ENCODE measurements at places on chromosomes 6 and 20.

DNA sequence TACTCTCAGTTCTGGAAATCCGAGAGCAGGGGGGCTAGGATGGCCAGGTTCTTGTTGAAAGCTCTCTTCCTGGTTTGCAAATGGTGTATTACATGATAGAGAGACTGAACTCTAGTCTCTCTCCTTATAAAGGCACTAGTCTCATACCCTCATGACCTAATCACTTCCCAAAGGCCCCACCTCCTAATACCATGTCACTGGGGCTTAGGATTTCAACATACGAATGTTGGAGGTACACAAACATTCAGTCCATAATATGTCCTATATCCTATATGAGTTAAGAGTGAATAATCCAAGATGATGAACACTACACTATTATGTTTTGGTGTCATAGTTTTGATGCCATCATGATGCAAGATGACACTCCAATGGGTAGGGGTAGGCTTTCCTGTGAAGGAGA, 20.0 kb upstream of the TXLNB start:
- no peak for DNase-seq

DNA sequence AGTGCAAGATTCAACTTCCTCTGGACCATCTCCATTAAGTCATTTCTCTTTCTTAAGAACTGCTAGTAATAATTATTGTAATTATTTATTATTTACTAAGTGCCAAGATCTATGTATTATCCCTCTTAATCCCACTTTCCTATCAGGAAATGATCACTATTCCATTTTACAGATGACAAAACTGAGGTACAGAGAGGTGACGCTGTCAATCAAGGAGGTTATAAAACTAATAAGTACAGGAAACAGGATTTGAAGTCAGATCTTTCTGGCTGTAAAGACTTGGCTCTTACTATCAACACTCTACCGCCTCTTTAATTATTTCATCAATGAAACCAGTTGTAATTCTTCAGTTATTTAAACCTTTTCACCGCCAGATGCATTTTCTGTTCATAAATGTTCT, 37.4 kb downstream of the BLOC1S5 start:
- no peak for DNase-seq

GRCh38 chr6:105645156-105645555, 242.3 kb upstream of the PREP start:
- no peak for DNase-seq

GRCh38 chr6:30006170-30007131, 54.6 kb upstream of the POLR1H start:
- DNase-seq, result no peak

DNA sequence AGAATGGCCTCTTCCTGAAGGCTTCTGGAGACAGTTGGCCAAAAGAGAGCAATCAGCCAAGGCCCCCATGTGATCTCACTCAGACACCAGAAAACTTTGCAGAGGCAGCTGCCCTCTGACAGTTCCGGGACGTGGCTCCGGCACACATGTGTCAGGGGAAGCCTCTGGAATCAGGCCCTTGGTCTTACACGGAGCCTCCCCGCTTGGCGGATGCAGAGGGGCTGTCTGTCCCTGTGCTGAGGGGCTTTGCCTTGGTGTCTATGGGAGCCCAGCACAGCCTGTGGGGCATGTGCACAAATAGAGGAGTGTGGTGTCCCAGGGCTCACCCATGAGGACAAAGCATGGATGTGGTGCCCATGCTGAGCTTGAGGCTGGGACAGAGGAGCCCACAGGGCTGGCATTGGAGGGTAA, 13.8 kb downstream of the SIGLEC1 start:
- no peak for DNase-seq

GRCh38 chr20:15895560-15896084, 677.6 kb downstream of the KIF16B start:
- no peak for DNase-seq

GRCh38 chr20:53175135-53175780, 203.1 kb downstream of the TSHZ2 start:
- no peak for DNase-seq

GRCh38 chr6:13538084-13538483, 36.3 kb upstream of the SIRT5 start:
- no peak for DNase-seq

GRCh38 chr6:82348130-82348529, 15.5 kb upstream of the TPBG start:
- DNase-seq, result no peak

DNA sequence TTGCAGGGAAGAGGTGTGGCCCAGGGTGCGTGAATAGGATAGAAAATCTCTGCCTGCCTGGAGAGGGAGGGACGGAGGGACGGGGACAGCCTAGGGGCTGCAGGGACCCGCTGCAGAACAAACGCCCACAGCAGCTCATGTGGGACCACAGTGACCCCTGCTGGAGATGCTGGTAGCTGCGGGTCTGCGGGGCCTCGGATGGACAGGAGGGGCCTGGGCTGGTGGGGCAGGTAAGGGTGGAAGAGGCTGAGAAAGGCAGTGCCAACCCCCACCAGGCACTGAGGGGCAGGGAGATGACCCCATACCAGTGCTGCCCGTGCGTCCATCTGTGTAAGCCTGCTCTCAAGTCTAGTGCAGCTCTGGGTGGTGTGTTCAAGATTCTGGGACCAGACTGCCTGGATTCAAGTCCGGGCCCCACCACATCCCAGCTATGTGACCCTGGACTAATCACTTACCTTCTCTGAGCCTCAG, 39.4 kb downstream of the KIAA1755 start:
- peak; percentile 51 for DNase-seq

- no peak for DNase-seq
These were observed 1066.5 kb upstream of the MANEA start for GRCh38 chr6:94510877-94511276.

DNA sequence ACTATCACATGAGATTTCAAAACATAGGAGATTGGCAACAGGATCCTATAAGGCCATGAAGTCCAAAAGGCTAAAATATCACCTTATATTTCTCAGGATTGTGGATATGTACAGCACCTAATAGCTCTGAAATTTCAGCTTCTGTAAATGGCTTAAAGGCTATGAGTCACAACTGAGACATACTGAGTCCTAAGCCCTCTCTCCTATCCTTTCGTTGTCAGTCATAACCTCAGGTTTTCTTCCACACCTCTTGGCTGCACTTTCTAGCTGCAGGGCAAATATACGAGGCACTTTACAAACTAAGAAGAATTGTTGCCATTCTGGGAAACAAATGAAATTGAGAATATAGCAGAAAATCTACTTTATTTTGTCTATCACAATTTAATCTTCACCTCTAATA, 969.9 kb upstream of the EPHA7 start:
- DNase-seq, result no peak

DNA sequence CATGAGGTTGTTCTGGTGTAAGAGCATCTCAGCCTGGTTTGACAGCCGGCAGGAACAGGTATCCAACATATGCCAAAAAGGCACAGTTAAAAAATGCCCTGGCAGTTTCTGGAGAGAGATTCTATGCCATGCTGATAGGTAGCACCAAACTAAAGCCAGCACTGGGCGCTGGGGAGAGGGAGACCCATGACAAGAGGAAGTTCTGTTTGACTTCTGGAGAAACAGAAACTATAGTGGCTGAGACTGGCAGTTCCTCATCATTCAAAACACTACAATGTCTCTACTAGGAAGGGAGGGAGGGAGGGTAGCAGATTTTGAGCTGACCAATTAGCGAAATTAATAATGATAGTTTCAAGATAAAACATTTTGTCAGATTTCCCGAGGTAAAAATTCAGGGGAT, 174.1 kb downstream of the ADAT2 start:
- no peak for DNase-seq

- DNase-seq, result no peak
These were observed 151.7 kb downstream of the DST start for GRCh38 chr6:56490993-56491392.

DNA sequence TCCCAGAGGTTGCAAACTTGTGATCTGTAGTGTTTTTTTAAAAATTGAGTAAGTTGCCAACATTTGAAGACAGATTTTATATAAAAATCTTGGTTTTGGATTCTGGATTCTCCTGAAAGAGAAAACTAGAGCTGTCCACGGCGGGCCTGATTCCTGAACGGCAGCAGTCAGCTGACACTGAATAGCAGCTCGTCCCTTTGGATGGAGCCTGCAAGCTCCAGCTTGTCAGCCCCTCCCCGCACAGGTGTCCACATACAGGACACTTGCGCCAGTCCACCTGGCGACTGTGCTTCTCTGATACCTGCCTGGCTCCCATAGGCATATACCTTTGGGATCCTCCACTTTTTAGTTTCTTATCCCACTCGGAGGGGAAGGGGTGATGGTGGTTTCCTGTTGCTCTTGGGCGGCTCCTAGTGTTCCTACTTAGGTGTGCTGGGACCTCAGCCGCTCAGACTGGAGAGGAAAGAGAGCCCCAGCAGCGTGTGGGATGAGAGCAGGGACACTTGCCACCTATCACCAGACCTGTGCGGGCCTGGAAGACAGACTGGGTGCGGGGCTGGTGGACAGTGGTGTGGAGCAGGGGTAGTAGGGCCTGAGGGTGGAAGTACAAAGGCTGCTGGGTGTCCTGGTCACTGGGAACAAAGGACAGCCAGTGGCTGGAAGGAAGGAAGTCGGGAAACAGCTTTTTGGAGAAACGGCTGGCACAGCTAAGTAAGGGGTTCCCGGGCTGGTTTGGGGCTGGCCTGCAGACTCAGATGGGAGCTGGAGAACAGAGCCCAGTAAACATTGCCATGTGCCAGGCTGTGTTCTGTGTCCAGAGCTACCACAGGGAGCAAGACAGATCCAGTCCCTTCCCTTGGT, 18.3 kb downstream of the GHRH start:
- DNase-seq, result no peak

- no peak for DNase-seq
These were observed 11.3 kb downstream of the ZHX3 start for GRCh38 chr20:41306061-41306727.

DNA sequence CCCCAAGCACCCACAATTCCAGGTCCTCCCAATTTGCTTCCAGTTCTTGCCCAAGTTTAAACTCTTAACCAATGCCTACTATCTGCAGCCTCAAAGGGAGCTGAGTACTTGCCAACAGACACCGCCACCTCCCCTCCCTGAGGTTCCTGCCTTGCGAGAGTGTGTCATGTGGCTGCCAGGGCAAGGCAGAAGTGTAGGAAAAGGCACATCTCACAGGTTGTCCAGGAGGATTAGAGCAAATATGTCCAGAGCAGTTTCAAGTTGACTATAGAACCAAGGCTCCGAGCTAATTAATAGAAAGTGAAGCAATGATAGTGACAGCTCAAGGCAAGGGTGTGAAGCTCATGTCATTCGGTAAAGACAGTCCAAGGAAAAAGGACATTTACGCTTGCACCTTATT, 127.8 kb downstream of the ATXN1 start:
- DNase-seq, result no peak

- DNase-seq, result no peak
These were observed 52.9 kb upstream of the FABP7 start for GRCh38 chr6:122726649-122727048.

GRCh38 chr20:51067792-51068191, 44.9 kb upstream of the KCNG1 start:
- DNase-seq, result no peak

- DNase-seq, result no peak
These were observed 52.2 kb downstream of the TGM2 start for GRCh38 chr20:38112930-38113294.

- no peak for DNase-seq
These were observed 293.9 kb downstream of the KIF16B start for GRCh38 chr20:16279320-16279719.

- DNase-seq, result no peak
These were observed 34.9 kb upstream of the TNFAIP3 start for GRCh38 chr6:137832110-137832509.

Measured in T-helper 2 cell (primary cell).